ENCODE measurements at places on chromosomes 12 and 14. TPM values are rescaled to one million over a fixed set of nuclear protein-coding genes. Genes with fewer than 3 reads are reported as not detected.

The PPFIA2 gene
- total RNA-seq = 0.74 TPM

The ITFG2 gene
- 33.3 TPM for total RNA-seq

The RD3L gene
- not detected for total RNA-seq

The WASHC4 gene
- 54.3 TPM for total RNA-seq

The FAM186B gene
- total RNA-seq = 0.84 TPM

The NAV3 gene
- 16.7 TPM for total RNA-seq

The SPX gene
- total RNA-seq = 0.38 TPM

The MYO1H gene
- total RNA-seq = not detected

The BIN2 gene
- total RNA-seq = 15.9 TPM

The CYP27B1 gene
- 2.8 TPM for total RNA-seq

The PSMB5 gene
- total RNA-seq = 150 TPM

The PAPLN gene
- 24.4 TPM for total RNA-seq

The TAS2R46 gene
- 3.0 TPM for total RNA-seq

The KRT73 gene
- not detected for total RNA-seq

The GLS2 gene
- not detected for total RNA-seq

The SIX1 gene
- 0.72 TPM for total RNA-seq

The RNF212B gene
- not detected for total RNA-seq

The MYH6 gene
- not detected for total RNA-seq

The RAB15 gene
- total RNA-seq = 2.6 TPM

The SLC38A2 gene
- 565 TPM for total RNA-seq

The LRTM2 gene
- total RNA-seq = not detected

The NDUFA12 gene
- total RNA-seq = 60.0 TPM

The NAB2 gene
- 15.3 TPM for total RNA-seq

The FOXM1 gene
- 0.69 TPM for total RNA-seq

The CCDC38 gene
- total RNA-seq = not detected

The NKX2-1 gene
- total RNA-seq = not detected

The CMTM5 gene
- not detected for total RNA-seq

The SLC35F4 gene
- total RNA-seq = not detected

The SDS gene
- total RNA-seq = 4.3 TPM

The ENDOU gene
- 2.1 TPM for total RNA-seq

The PROX2 gene
- total RNA-seq = not detected

The PRPF40B gene
- 9.0 TPM for total RNA-seq

The INHBC gene
- not detected for total RNA-seq

The GOLT1B gene
- 26.1 TPM for total RNA-seq

The FOXG1 gene
- not detected for total RNA-seq

The AKAP5 gene
- total RNA-seq = 0.48 TPM

The LRIG3 gene
- 69.8 TPM for total RNA-seq

The KRT78 gene
- total RNA-seq = not detected

The ERP27 gene
- not detected for total RNA-seq

The CELA1 gene
- total RNA-seq = not detected

The GABARAPL1 gene
- 165 TPM for total RNA-seq

The KRT72 gene
- not detected for total RNA-seq

The SLC2A14 gene
- total RNA-seq = not detected

The ANG gene
- total RNA-seq = 114 TPM

The GPRC5A gene
- total RNA-seq = 164 TPM

The PRH2 gene
- total RNA-seq = not detected

The SYCP3 gene
- 0.31 TPM for total RNA-seq

The GYS2 gene
- 0.13 TPM for total RNA-seq

The TXNRD1 gene
- 300 TPM for total RNA-seq

The EIF2B1 gene
- total RNA-seq = 164 TPM

The CCDC77 gene
- 9.6 TPM for total RNA-seq
